Kidney glomerular epithelial cell (primary cell): ENCODE measurements at places on chromosomes 2 and 18.

GRCh38 chr2:225821351-225821750 lies 421.8 kb downstream of the NYAP2 start:
- no peak for DNase-seq

DNA sequence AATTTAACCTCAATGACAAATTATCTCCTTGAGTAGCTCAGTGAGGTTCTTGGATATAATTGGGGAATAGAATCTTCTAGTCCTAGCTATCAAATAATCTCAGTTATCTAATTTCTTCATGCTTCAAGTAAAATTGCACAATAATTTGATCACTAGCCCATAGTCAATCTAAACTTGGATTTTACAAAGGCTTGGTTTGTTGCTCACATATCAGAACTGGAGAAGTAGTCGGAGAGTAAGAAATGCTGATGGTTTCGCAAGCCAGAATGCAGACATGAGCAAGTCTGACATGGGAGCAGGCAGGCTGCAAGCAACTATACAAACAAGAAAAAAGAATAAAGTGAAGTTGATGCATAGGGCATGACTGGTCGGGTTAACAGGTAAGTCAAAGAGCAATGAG lies 11.7 kb upstream of the PDE11A start:
- DNase-seq = no peak

- no peak for DNase-seq
These were observed 49.5 kb upstream of the GPR17 start for GRCh38 chr2:127596311-127597045.

- DNase-seq = no peak
These were observed 34.0 kb upstream of the TMEM131 start for GRCh38 chr2:98029718-98030222.

- peak; percentile 14 for DNase-seq
These were observed 1.2 kb downstream of the ANTXR1 start for GRCh38 chr2:69013840-69014821.

GRCh38 chr2:85251070-85251616 lies 76.6 kb downstream of the TGOLN2 start:
- DNase-seq = no peak

GRCh38 chr2:197183355-197183754 lies 127.2 kb downstream of the ANKRD44 start:
- DNase-seq = no peak

DNA sequence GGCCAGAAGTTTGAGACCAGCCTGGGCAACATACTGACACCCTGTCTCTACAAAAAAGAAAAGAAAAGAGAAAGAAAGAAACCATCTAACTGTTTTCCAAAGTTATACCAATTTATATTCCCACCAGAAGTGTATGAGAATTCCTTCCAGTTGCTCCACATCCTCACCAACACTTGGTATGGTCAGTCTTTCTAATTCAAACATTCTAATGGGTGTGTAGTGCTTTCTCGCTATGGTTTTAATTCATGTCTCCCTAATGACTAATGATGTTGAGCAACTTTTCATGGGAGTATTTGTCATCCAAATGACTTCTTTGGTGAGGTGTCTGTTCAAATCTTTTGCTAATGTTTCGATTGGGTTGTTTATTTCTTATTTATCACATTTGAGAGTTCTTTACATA lies 10.5 kb upstream of the B3GNT7 start:
- DNase-seq = no peak

- peak; percentile 10 for DNase-seq
These were observed 56.4 kb upstream of the FMNL2 start for GRCh38 chr2:152278526-152278925.

- no peak for DNase-seq
These were observed 351.5 kb downstream of the NR4A2 start for GRCh38 chr2:155980941-155981560.

DNA sequence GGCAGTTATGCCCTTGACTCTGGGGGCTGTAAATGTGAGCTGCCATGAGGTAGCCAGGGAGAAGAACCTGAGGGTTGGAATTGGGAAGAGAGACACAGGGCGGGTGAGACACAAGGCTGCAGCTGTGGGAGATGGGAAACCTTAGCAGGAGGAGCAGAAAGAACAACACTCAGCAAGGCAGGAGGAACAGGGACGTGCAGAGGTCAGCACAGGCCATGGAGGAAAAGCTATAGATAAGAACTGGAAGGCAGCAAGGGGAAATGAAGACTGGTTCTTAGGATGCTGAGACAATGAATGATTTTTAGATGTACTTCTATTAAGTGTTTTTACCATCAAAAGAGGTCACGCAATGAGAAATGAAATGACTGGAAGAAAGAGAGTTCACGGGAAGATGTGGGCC lies 80.2 kb downstream of the USP40 start:
- DNase-seq = no peak

DNA sequence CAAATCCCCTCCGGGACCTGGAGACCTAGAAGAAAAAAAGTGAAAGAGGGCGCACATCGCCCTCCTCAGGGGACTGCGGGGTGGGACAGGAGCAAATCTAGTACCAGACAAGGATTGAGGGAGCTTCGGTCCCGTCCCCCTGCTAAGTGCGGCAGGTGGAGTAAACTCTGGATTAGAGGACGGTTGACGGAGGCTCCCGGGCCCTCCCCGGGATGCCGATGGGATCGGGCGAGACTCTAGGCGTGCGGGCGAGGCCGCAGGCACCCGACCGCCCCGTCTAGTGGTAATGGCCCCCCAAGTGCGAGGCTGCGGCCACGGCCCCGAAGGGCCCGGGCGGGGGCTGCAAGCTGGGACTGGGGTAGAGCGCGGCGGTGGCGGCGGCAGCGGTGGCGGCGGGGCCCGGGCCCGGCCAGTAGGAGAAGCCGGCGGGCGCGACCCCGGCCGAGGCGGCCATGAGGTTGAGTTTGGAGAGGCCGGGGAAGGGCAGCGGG lies 3.5 kb downstream of the FEV start:
- no peak for DNase-seq

DNA sequence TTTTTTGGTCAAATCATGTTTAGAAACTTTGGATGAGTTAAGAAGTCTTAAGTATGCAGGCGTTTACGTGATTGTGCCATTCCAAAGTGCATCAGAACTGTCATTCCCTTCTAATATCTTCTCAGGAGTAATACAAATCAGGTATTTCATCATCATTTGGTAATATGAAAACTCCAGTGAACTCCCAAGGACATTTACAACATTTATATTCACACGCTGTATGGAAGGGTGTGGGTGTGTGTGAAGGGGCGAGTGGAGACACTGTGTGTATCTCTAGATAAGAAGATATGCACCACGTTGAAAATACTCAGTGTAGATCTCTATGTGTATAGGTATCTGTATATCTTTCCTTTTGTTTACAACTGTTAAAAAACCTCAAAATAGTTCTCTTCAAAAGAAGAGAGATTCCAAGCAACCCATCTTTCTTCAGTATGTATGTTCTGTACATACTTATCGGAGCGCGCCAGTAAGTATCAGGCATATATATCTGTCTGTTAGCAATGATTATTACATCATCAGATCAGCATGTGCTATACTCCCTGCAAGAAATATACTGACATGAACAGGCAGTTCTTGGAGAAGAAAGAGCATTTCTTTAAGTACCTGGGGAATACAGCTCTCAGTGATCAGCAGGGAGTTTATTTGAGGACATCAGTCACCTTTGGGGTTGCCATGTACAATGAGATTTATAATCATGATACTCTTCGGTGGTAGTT lies 29.3 kb downstream of the COX7A2L start:
- no peak for DNase-seq

DNA sequence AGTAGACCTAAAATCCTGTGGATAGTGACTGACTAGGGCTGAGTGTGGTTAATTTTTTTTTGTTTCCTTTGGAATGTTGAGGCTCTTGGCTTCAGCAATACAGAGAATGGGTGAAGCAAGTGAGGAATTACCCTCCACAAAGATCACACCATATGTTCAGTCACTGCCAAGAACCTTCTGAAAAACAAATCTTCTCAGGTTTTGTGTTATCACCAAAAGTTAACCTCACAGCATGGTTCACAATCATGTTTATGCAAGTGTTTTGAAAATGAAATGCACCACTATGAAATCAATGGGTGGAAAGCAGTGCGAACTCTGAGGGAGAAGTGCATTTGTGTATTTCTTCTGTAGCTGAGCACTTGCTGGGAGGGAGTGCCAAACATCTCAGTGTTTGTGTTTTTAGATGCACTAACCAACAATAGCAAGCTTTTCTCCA lies 44.4 kb downstream of the SPATS2L start:
- no peak for DNase-seq

DNA sequence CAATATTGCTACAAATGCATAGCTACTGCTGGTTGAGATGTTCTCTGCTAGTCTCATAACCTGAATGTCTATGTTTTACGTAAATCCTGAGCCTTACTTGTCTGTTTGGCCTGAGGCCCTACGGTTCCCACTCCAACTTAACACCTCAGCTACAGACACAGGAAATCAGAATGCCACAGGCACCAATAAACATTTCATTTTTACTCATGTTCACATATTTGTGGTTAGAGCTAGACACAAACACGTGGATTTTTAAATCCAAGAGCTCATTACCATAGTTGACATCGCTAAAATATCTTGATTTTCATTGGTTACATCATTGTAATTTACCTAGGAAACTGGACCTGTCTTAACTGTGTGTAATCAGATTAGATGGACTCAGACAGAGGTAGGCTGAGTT lies 263.8 kb upstream of the CDH19 start:
- DNase-seq = no peak

DNA sequence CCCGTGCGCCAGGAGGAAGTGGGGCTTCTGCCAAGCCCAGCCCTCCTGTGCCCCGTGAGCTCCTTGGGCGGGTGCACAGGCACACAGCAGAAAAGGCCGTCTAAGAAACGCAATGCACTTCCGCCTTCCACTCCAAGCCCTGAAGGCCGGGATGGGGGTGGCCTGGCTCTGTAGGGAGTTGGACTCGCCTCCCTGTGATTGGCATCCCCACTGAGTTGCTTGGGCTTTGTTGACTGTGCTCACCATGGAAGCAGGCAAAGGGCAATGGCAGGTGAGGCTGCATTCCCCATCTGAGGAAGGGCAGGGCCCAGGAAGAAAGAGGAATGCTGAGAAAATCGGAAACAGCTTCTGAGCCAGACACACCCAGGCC lies 66.8 kb downstream of the CRACDL start:
- DNase-seq = no peak

DNA sequence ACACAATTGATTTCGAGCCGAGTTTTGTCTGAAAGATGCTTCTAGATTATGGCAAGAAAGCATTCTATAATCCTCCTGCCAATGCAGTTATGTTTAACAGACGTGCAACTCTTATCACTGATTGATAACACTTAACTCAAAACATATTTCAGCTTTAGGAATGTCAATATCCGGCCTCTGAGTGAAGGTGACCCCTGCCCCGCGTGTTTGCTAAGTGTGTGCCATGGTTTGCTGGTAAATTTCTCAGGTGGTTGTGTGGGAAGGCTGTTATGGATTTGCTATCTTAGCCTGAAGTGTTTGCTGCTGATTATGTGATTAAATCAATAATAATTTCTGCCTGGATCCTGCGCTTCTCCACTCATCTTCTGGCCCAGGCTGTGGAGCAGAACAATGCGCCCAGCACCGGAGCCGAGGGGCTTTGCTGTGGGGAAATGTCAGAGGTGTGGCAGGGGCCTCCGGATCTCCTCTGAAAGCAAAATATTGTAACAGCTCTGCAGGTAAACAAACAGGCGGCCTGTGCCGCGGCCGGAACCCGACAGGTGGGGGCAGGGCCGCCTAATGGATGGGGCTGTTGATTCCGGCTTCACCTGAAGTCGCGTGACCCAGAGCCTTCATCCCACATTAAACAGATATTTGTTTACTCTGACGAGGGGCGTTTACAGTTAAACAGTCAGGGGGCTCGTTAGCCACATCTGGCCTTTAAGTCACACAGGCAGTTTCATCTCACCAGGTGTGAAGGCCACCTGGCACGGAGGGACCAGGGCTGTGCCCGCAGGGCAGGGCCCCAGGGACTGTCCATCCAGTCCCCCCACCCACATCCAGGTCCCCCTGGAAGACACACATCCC lies 210.7 kb upstream of the SALL3 start:
- no peak for DNase-seq

DNA sequence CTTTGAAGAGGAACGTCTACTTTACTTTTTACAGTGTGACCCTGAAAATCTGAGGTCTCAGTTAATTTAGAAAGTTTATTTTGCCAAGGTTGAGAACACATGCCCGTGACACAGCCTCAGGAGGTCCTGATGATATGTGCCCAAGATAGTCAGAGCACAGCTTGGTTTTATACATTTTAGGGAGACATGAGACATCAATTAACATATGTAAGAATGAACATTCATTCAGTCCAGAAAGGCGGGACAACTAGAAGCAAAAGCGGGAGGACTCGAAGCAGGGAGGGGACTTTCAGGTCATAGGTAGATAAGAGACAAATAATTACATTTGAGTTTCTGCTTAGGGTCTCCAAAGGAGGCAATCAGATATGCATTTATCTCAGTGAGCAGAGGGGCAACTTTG lies 23.7 kb downstream of the ELMOD3 start:
- no peak for DNase-seq

DNA sequence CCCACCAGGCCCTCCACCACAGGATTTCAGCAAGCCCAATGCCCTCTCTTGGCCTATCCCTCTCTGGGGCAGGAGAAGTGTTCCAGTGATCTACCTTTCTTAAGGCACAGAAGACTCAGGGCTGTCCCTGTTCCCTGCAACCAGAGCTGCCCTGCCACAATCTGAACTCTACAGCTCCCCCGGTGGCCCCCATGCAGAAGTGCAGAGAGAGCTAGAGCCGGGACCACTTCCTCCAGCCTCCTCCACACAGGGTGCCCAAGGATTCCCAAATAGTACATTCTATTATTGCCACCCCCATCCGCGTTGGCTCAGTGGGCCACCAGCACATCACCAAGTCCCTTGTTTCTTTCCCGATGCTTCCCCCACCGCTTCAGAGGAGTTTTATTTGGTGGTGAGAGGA lies 114.8 kb upstream of the PTPRM start:
- peak; percentile 46 for DNase-seq

DNA sequence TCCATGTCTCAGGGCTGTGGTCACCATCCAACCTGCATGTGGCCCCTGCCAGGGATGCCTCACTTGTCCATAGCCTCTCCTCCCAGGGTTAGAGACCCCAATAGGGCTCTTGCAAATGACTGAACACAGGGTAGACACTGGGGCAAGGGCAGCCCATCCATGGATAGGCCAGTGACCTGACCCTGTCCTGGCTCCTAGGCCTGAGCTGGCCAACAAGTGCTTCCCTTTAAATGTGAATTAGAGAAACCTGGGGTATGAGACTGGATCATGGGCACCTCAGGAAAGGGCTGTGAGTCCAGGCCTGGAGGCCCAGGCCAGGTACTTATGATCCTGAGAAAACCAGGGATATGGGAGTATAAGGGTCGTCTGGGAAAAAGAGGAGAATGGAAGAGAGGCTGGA lies 64.5 kb downstream of the COPS8 start:
- DNase-seq = no peak
